Immature natural killer cell (primary cell): ENCODE measurements at places on chromosomes 2 and 18.

- no peak for DNase-seq
These were observed 23.7 kb downstream of the ICA1L start for GRCh38 chr2:202847693-202848524.

DNA sequence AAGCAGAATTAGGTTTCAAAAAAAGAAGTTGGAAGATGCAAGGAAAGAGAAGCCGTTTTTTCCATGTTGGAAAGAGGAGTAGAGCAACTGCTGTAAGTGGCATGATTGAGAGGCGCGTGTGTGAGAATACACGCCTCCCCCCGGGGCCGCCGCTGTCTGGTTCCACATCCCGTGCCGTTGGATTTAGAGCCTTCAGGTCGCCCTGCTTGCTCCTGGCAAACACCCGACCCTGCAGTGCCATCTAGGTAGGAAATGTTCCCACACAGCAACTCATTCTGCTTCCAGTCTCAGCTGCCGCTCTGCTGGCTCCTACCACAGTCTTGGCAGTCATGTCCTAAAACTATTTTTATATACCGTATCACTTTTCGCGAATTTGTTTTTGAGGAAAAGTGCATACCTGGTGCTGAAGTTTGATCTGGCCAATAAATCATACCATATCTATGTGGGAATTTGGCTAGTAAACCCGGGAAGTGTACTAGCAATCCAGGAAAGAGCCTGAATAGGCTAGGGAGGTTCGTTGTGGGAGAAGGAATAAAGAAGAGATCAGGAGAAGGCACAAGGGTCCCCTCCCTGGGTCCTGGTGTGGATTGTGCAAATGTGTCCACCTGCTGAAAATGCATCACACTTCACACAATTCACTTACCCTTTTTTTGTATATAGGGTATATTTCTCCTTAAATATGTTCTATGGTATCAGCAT, 372.7 kb downstream of the FBXO15 start:
- DNase-seq: no peak

GRCh38 chr2:145028101-145028920, 508.4 kb upstream of the ZEB2 start:
- DNase-seq: no peak

- no peak for DNase-seq
These were observed 35.4 kb downstream of the HJURP start for GRCh38 chr2:233818639-233819621.

- DNase-seq: no peak
These were observed 200.9 kb upstream of the RAB6C start for GRCh38 chr2:129778584-129778877.

GRCh38 chr2:24768013-24768412, 25.2 kb downstream of the PTRHD1 start:
- DNase-seq: no peak

DNA sequence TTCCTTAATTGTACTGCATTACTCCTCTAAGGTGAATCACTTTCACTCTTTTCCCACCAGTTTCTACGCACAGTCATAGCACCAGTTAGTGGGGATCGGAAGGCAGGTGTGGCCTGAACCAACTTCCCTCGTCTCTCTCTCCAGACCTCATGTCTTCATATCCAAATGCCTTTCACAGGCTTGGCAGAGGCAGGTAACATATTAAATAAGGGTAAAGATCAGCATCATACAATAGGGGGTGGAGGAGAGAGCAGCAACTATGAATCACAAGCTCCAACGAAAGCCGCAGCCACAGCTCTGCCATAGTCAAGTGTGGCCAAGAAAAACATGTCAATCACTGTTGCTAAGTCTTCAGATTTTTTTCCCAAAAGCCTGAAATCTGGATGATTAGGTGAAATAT, 40.3 kb downstream of the AP1S3 start:
- DNase-seq: no peak

DNA sequence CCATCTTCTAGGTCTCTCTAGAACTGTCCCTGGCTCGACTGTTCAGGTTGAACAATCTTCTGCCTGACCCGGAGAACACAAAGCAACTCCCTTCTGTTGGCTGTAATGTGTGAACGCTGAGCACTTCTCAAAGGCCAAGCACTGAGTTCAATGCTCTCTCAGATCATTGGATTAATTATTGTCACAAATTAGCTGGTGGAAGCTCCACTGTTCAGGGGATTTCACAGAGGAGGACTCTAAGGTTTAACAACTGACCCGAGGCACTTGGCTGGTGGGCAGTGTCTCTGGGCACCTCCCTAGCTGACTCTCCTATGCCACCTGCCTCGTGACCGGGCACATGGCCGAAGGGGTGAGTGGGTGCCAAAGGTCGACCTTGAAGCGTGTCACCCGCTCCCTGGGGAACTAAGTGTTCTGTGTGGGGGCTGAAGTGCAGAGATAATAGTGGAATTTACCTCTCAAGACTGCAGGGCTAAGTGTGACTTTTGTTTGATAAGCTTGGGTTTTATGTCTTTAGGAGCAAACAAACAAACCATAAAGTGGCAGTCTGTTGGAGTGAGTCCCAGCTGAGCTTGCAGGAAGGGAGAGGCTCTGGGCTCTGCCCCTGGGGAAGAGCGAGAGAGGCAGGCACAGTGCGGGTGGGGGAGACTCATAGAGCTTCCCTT, 64.8 kb downstream of the BCL2L11 start:
- DNase-seq: no peak

GRCh38 chr18:8081872-8082553, 514.9 kb downstream of the PTPRM start:
- no peak for DNase-seq

DNA sequence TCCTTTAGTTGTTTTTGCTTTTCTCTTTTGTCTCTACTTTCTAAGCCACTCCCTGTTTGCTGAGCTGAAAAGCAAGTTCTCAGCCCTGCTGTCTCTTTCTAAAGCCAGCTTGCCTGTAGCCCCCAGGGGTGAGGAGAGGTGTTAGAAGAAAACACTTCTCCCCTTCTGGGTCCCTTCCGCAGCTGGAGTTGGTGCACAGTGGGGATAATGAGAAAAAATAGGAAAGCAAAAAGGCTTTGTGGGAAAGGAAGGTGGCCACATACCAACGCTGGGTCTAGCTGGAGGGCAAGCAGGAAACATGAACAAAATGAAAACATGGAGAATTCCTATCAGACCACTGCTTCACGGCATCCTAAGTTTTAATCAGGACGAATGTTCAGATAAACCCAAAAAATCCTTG, 15.5 kb upstream of the SLC20A1 start:
- no peak for DNase-seq

DNA sequence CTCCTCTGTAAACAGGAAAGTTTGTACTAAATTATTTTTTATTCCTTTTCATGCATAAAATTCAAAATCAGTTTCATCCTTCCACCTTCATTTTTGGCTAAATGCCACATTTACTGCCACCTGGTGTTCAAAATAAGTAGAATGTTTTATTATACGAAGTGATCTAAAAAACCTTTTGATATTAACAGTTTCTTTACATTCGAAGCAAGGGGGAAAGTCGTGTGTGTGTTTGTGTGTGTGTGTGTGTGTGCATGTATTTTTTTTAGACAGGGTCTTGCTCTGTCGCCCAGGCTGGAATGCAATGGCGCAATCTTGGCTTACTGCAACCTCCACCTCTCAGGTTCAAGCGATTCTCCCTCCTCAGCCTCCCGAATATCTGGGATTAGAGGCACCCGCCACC, 9.0 kb upstream of the SCN9A start:
- DNase-seq: no peak

DNA sequence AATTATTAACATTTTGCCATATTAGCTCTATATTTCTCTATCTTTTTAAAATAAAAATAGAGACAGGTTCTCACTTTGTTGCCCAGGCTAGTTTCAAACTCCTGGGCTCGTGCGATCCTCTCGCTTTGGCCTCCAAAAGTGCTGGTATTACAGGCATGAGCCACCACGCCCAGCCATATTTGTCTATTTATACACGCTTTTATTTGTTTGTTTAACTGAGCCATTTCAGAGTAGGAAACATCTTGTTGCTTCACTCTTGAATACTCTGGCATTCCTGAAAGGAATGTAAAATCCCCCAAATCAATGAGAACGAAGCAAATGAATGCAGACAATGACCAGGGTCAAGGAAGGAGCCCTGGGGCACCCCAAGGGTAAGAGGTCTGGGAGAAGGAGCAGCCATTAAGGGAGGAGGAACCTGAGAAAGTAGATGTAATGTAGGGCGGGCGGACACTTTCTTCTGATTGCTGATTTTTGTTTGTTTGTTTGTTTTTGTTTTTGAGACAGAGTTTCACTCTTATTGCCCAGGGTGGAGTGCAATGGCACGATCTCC, 31.7 kb upstream of the RAB1A start:
- no peak for DNase-seq

DNA sequence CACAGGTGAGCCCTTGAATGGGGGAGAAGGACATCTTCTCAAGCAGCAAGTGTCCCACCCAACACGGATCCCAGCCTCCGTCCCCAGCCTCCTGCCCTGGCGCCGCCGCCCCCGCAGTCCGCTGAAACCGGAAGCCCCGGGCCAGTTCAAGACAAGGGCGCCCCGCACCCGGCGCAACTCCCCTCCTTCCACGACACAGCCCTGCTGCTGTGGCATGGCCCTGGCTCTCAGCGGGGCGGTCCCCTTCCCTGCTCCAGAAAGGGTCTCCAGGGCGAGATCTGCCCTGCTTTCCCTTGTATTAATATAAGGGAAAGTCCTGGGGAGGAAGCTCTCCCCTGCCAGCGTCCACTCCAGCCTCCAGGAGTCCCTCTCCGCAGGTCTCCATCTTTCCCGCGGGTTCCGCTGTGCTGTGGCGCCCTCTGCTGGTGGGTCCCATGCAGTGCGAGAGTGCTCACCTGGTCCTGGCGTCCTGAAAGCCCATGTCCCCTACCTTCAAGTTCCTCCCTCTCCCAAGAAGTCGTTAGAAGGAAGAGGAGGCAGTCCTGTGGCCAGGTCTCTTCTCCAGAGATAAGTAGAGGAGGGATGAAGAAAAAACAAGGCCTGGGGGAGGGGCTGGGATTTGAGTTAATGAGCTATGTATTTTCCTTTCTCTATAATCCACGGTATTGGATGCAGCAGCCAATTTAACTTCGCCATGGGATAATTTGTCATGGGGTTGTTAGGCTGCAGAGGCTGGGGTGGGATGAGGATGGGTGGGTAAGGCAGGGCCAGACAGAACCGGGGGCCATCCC, 176.0 kb downstream of the SMAD2 start:
- peak; percentile 19 for DNase-seq

- DNase-seq: no peak
These were observed 14.8 kb downstream of the WDFY1 start for GRCh38 chr2:223930103-223930976.

- no peak for DNase-seq
These were observed 24.1 kb downstream of the RBM43 start for GRCh38 chr2:151237422-151238025.

- peak; percentile 68 for DNase-seq
These were observed 868 bp downstream of the INO80D start for GRCh38 chr2:206084870-206085741.

GRCh38 chr2:80238692-80239469, 65.7 kb downstream of the LRRTM1 start:
- DNase-seq: no peak

- no peak for DNase-seq
These were observed 41.6 kb upstream of the TMEM177 start for GRCh38 chr2:119637371-119637770.

DNA sequence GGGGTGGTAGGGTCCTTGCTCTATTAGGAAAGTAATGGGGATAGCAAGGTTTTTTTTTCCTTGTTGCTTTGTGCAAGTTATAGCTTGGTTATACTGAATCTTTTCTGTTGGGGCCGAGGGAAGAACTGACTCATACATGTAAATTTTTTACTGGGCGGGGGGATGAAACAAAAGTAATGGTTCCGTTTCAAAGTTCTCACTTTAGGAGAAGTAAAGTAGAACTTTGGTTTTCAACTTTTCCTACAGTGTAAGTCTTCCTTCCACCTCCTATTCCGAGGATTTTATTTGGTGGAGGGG, 1.1 kb downstream of the AFTPH start:
- DNase-seq: peak; percentile 29

DNA sequence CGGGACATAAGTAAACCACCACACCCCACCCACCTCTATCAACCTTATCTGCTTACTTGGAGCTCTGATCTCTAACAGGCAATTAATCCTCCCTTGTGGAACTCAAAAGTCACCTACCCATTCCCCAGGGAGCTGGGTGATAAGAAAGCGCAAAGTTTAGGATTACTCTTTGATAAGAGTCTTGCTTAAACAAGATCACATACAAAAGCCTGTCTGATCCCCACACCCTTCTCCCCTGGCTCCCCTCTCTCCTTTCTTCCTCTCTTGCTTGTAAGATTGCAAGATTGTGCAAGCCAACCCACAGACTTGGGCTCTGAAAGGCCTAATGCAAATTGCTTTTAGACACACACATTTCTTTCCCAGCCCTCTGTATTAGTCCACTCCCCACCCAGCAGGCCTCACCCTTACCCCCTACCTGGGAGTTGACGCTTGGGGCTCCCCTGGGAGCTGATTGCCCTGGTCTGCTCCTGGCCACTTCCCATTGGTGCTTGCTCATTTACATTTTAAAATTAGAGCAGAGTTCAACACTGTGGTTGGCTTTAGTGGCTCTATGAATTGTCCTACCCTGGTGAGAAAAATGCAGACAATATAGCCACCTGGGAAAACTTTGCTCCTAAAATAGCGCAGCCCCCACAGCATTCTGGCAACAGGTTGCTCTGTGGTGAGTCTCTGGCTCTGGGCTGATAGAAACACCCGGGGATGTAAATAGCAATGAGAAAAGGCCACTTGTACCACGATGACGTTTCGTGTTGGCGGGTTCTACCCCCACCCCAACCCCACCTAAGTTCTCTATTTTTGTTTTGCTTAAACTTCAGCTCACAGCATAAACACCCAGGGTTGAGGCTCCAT, 92.8 kb upstream of the MSH2 start:
- no peak for DNase-seq

- no peak for DNase-seq
These were observed 5.4 kb upstream of the KCNJ13 start for GRCh38 chr2:232781765-232782164.

DNA sequence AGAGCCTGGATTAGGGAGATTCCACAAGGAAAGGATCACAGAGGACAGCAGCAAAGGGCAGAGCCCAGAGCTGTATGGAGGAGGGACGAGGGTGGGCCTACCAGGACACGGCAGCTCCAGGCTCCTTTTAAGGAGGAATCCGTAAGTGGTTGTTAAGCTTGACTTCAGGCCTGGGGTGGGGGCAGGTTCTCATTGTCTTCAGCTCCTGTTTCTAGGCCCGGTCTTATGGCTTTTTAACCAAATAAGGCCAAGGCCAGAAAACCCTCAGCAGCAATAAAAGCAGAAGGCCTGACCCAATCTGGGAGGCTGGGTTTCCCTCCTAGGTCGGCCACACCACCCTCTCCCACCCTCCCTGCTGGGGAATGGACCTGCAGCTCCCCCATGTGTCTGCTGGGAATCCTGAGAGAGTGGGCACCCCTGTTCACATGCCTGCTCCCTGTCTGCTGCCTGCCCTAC, 111.2 kb downstream of the PLB1 start:
- DNase-seq: no peak

DNA sequence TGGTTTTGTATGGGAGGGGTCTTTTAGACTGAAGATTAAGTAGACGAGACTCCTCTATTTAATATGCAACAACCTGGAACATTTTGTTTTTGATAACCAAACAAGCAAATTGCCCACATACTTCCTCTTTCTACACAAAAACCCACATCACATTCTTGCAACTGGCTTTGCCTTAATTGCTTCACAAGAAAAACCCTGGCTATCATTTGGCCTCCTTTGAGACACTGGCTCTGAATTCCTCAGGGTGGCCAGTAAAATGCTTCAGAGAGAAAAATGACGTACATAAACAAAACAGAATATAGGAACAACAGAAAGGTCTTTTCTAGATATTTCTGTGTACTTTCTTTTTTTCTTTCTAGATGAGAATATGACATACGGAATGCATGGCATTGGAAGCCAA, 103.0 kb downstream of the TRIB2 start:
- DNase-seq: no peak
